Iris pigment epithelial cell (primary cell): ENCODE measurements at places on chromosomes 11 and 22.
A peak's percentile ranks its signal among the peaks of the same experiment; 100 is the strongest.

GRCh38 chr11:126702987-126703386, 297.6 kb downstream of the KIRREL3 start:
- DNase-seq: no peak

GRCh38 chr11:1026641-1027482, 9.7 kb downstream of the MUC6 start:
- no peak for DNase-seq

DNA sequence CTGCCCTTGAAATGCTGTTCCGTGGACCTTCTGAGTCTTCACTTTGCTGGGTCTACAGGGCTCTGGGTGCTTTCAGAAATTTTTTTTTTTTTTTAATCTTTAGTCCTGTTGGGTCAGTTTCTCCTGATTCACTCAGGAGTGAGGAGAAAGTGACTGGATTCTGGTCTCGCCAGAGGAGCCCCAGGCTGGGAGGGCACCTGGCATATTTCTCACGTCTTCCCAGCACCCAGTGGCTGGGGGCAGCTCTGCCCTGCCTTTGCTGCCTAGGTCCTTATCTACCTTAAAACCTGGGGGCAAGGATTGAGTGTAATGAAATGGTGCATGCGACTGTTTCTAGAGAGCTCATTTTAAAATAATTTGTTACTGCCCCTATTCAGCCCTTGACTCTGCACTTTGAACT, 23.3 kb downstream of the SAMM50 start:
- DNase-seq: no peak

- no peak for DNase-seq
These were observed 74.8 kb upstream of the NECTIN1 start for GRCh38 chr11:119803726-119804294.

- DNase-seq: no peak
These were observed 1313.1 kb downstream of the JRKL start for GRCh38 chr11:97702951-97703350.

DNA sequence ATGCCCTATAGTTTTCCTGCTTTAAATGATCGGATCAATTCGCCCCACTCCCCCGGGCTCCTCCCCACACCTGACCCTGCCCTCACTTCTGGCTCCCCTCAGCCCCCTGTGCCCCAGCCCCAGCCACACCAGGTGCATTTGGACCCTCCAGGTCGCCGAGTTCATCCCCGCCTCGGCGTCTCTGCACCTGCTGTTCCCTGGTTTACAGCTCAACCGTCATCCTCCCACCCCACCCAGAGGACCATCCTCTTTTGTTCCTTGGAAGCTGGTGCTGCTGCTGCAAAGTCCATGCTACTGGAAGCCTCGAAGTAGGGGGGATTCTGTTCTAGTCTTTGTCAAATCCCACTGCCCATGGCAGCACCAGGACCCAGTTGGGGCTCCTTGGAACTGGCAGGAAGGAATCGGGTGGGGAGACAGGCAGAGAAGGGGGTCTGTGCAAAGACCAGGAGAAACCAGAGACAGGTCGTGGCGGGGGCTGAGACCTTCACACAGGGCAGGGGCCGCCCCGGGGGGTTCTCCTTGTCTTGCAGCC, 4.5 kb upstream of the MUC5B start:
- DNase-seq: no peak

DNA sequence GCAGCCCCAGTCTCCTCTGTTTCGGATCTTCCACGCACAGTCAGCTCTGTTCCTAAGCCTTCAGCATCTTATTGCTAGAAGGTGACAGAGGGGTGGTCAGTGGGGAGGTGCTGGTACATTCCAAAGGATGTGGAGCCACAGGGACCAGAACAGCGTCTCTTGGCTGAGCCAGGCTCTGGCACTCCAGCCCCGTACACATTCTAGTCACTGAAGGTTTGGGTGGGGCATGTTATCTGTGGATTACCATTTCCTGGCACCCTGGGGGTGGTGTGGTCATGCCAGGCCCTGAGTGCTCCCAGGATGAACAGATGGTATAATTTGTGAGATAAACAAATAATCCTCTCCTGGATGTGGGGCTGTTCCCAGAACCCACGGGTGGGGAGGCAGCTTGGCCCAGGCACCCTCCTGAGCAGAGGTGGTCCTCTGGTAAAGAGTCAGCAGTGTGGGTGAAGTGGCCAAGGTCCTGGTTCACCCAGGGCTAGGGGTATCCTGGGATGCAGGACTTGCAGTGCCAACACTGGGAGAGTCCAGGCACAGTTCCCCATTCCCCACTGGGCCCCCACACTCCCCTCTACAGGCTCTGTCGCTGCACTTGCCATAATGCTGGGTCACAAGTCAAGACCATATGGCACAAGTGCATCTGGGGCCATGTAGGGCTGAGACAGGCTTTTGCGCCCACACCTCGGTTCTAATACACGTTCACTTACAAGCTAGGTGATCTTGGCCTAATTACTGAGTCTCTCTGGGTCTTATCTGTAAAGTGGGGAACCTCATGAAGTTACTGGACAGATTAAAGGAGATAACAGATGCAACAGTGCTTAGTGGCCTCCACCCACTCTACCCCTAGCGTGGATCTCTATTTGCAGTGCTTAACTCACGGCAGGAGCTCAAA, 33.0 kb downstream of the DKK3 start:
- no peak for DNase-seq

DNA sequence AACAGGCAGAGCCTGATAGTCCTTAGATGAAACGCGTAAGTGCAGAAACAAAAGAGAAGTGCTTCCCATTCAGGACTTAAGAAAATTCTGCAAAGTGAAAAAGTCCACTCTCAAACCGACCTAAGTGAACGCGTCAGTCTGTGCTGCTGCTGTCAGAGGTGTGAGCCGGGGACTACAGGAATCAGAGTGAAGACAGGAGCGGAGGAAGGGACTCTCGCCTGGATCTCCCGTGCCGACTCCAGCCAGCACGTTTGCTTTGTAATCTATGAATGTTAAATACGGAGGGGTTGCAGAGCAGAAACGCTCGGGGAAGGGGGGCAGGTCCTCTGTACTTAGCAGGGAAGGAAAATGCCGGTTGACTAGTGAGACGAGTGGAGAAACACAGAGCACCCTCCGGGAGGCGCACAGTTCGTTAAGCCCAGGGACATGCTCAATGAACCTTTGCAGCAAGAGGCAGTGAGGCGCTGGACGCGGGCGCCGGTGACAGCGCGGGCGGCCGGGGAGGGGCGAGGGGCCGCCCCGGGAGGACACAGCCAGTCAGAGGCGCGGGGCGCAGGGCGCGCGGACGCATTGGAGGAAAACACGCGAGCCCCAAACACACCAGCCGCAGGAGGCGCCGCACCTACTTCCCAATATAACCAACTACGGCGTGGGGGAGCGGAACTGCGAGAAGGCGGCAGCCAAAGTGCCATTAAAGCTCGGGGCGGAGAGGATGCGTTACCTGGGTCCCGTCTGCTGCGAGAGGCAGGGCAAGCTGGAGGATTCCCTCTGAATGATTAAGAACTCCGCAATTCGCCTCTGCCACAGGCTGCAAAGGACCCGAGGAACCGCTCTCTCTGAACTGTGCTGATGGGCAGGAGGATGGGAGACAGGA, at the start of gene CNTN5:
TSS of gene CNTN5 (plus strand) at position 598 of the 874 bp plus-strand sequence.
- peak; percentile 34 for DNase-seq

- DNase-seq: no peak
These were observed 54.6 kb downstream of the PLEKHA7 start for GRCh38 chr11:16959602-16960001.

GRCh38 chr11:128632141-128632791, 44.9 kb upstream of the ETS1 start:
- DNase-seq: peak; percentile 61

GRCh38 chr11:8011981-8012444, 24.9 kb downstream of the EIF3F start:
- DNase-seq: peak; percentile 81

- peak; percentile 47 for DNase-seq
These were observed 844 bp downstream of the PCF11 start for GRCh38 chr11:83157594-83158356.

GRCh38 chr22:37887584-37888378, 18.3 kb upstream of the MICALL1 start:
- DNase-seq: peak; percentile 63

DNA sequence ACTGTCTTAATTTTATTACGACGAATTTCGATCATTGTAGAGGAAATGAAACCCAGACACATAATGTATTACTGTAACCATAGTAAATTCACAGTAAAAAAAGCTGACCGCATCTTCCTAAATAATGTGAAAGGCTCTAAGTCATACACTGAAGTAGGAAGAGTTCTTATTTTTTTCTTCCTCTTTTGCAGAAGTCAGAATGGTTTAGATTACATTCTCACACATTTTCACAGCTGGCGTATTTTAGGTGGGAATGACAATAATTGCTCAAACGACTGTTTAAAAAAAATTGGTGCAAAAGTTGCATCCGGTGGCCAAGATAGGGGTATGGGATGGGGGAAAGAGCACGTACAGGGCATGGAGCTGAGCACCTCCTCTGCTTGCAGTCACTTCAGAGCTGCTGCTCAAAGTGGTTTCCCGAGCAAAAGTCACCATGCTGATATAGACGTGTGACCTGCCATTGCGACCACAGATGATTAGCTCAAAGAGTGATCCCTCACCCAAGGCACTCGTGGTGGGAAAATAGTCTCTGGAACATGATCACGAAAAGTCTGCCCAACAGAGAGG, 35.3 kb downstream of the MMP13 start:
- DNase-seq: no peak

GRCh38 chr11:106426696-106427095, 349.2 kb downstream of the AASDHPPT start:
- no peak for DNase-seq

DNA sequence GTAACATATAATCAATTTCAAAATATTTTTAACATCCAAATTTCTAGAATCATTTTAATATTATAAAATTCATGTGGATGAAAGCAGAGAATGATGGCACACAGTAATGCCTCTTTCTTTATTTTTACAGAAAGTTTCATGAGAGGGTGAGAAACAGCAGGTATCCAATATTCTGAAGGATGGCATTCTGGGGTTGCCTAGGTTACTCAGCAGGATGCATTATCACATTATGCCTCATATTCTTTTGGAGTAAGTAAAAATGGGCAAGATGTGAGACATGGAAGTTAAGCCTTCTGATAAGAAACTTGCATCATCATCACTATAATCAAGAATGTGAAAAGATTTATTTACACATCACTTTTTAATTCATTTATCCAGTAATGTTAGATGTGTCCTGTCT, 148.7 kb upstream of the PGR start:
- DNase-seq: no peak

DNA sequence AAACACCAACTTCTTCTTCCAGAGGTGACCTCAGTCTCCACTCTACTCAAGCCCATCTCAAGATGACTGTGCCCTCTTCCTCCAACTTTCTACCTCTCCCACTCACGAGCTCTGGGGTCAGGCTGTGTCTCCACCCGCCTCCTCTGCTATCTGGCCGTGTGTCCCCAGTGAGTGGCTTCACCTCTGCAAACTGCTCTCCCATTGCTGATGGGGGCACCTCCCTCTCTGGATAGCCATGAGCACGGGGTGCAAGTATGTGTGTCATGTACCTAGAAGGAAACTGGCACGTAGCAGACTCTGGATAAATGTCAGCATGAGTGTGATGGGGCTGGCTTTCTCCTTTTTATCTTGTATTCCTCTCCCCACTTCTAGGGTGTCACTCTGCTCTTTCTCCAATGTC, 18.3 kb upstream of the RAC2 start:
- no peak for DNase-seq

- DNase-seq: no peak
These were observed 104.7 kb downstream of the NAV2 start for GRCh38 chr11:19817265-19817851.

DNA sequence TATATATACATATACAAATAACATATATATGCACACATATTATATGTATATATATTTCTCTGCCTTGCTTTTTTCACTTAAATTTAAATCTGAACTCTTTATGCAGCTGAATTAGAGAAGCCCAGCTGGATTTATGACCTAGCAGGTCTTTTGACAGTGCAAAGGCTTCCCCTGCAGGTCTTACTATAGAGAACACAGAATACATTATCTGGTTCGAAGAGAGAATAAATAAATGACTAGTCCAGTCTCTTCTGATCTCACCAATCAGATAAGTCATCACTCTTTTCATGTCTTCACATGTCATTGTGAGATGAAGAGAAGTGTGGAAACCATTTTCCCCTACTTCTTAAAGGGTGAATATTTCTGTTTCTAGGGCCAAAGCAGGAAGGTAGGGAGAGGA, 58.2 kb downstream of the OR10A6 start:
- no peak for DNase-seq

DNA sequence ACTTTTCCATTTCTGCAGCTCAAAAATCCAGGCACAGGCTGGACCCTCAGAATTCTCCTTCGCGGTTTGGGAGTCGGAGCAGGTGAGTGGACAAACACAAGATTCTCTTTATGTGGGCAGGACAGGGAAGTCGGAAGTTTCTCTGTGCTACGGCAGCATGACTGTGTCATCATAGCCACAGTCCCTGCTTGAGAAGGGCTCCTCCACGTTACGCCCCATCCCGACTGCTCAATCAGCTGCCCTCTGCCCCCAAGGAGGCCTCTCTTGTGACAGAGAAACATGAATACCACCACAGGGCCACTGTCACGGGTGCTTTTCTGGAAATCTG, 89.0 kb upstream of the SHISAL1 start:
- no peak for DNase-seq

GRCh38 chr11:57745206-57745605, 3.9 kb downstream of the SELENOH start:
- no peak for DNase-seq

DNA sequence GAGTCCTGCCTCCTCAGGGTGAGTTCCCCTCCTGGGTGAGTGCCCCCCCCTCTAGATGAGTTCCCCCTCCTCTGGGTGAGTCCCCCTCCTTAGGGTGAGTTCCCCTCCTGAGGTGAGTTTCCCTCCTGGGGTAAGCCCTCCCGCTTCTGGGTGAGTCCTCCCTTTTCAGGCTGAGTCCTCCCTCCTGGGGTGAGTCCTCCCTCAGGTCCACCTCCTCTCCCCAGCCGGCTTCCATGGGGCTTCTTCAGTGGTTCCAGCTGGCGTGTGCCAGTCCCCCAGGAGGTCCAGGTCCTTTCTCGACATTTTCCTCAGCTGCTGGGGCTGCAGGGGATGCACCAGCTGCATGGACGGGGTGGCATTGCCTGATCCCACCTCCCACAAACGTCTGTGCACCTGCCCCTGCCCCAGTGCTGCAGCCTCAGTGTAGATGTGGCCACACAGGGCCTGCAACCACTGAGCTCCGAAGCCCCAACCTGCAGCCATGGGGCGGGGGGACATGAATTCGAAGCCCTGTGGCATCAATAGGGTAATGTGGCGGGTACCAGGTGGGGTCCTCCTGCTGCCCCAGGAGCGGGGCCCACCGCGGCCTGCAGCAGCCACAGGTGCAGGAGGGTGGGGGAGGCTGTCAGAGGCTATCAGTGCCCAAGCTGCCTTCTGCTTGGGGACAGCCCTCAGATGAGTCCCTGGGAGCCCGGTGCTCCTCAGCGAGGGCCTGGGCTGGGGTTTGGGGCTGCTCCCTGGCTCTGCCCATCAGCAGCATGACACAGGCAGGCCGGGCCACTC, 101.3 kb upstream of the FGF3 start:
- DNase-seq: no peak
